ENCODE measurements at places on chromosomes 13 and 19. TPM values are rescaled to one million over a fixed set of nuclear protein-coding genes. Genes with fewer than 3 reads are reported as not detected.
A peak's percentile ranks its signal among the peaks of the same experiment; 100 is the strongest.

CYP4F2 gene
- not detected for total RNA-seq

PTPRH gene
- 0.25 TPM for total RNA-seq

GPC6 gene
- 3.9 TPM for total RNA-seq

GPR4 gene
- total RNA-seq: 6.1 TPM

GET3 gene
- total RNA-seq: 63.9 TPM

SPACA4 gene
- not detected for total RNA-seq

LILRB3 gene
- total RNA-seq: 0.71 TPM

GRCh38 chr19:36482876-36483275, 6.5 kb downstream of the ZNF566 start:
- H3K27ac ChIP-seq: no peak overlapping the region
- H3K36me3 ChIP-seq: no peaks in the 10 kb centered on the region
- H3K4me3 ChIP-seq: no peak overlapping the region

- no peaks in the 10 kb centered on the region for H3K27me3 ChIP-seq
- no peaks in the 10 kb centered on the region for H3K36me3 ChIP-seq
- H3K4me3 ChIP-seq: peak overlapping the region; percentile 88
- peak overlapping the region; percentile 98 for H3K27ac ChIP-seq
These were observed 748 bp downstream of the LHFPL6 start for GRCh38 chr13:39602277-39602613.

- H3K27me3 ChIP-seq: no peaks in the 10 kb centered on the region
- peak; percentile 61 for DNase-seq
- peak overlapping the region; percentile 86 for H3K27ac ChIP-seq
- peaks cover 26% of the 10 kb centered on the region for H3K4me1 ChIP-seq
These were observed 50.4 kb downstream of the MYO9B start for GRCh38 chr19:17125728-17126677.

GRCh38 chr19:51687791-51688670, 5.1 kb upstream of the SPACA6 start:
- H3K27ac ChIP-seq: peak overlapping the region; percentile 99
- peak; percentile 74 for DNase-seq
- H3K27me3 ChIP-seq: no peaks in the 10 kb centered on the region
- H3K36me3 ChIP-seq: peaks cover 5% of the 10 kb centered on the region
- H3K4me3 ChIP-seq: peak overlapping the region; percentile 81

GRCh38 chr19:10568062-10568825, 535 bp downstream of the CDKN2D start:
- H3K27me3 ChIP-seq: no peaks in the 10 kb centered on the region
- H3K4me3 ChIP-seq: peak overlapping the region; percentile 92
- H3K27ac ChIP-seq: peak overlapping the region; percentile 86
- H3K4me1 ChIP-seq: peaks cover 48% of the 10 kb centered on the region
- DNase-seq: peak; percentile 26
- H3K36me3 ChIP-seq: peaks cover 9% of the 10 kb centered on the region

- H3K4me3 ChIP-seq: no peak overlapping the region
- no peaks in the 10 kb centered on the region for H3K36me3 ChIP-seq
- no peak overlapping the region for H3K27ac ChIP-seq
- no peak for DNase-seq
These were observed 12.4 kb upstream of the GJA3 start for GRCh38 chr13:20173116-20173746.

DNA sequence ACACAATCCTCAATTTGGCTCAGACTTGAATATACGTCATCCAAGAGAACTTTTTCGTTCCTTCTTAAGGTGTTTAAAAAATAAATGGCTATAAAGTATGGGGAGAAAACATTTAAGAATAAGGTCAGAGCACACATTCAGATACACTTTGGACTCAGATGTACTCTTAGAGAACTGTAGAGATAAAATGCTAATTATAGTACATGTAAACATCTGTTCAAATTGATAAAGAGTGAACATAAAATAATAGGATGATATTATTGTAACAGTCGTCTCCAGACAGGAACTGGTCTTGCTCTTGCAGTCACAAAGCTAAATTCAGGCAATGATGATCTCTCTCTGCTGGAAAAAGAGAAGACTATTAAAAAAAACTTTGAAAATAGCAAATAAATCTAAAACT, 91.4 kb downstream of the RBM26 start:
- no peak overlapping the region for H3K27ac ChIP-seq
- no peaks in the 10 kb centered on the region for H3K27me3 ChIP-seq
- no peaks in the 10 kb centered on the region for H3K36me3 ChIP-seq
- H3K4me3 ChIP-seq: no peak overlapping the region
- no peak for DNase-seq
- no peaks in the 10 kb centered on the region for H3K4me1 ChIP-seq

DNA sequence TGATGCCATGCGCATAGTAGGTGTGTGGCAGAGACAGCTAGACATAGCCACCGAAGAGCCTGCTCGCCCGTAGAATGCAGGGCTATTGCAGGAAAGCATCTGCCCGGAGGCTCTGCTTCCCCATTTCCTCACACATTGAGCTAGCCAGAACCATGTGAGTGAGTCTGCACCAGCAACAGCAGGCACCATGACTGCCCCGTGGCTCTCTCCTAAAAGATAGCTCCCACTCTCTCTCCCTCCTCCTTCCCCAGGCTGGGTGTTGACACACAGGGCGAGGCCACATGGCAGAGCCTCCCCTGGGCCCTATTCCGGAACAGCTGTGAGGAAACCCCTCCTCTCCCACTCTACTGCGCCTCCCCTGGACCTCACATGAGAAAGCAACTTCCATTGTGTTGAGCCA, 52.3 kb upstream of the ATP12A start:
- no peaks in the 10 kb centered on the region for H3K27me3 ChIP-seq
- H3K27ac ChIP-seq: no peak overlapping the region
- DNase-seq: no peak
- no peak overlapping the region for H3K4me3 ChIP-seq
- H3K36me3 ChIP-seq: no peaks in the 10 kb centered on the region

DNA sequence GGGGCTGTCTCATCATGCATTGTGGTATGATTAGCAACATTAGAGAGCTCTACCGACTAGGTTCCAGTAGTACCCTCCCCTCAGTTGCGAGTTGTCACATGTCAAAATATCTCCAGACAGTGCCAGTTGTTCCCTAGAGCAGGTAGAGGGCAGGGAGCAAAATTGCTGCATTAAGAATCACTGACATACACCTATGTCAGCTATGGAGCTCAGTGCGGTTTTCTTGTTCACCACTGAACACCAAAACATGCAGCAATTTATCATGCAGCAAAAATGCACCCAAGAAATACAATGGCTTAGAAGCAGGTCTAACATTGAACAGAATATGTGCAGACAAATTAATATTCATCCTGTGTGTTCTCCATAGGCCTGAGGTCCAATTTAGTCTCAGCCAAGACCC, 186.9 kb upstream of the STARD13 start:
- H3K27ac ChIP-seq: no peak overlapping the region
- no peaks in the 10 kb centered on the region for H3K36me3 ChIP-seq
- DNase-seq: no peak

GRCh38 chr13:76307142-76307541, 579.1 kb downstream of the KCTD12 start:
- no peak for DNase-seq
- H3K27ac ChIP-seq: peak overlapping the region; percentile 42
- H3K27me3 ChIP-seq: no peaks in the 10 kb centered on the region
- no peaks in the 10 kb centered on the region for H3K36me3 ChIP-seq
- H3K4me3 ChIP-seq: no peak overlapping the region

GRCh38 chr13:49782784-49783183, 9.7 kb downstream of the KPNA3 start:
- H3K27ac ChIP-seq: no peak overlapping the region
- H3K36me3 ChIP-seq: no peaks in the 10 kb centered on the region
- DNase-seq: no peak
- H3K4me3 ChIP-seq: no peak overlapping the region
- H3K27me3 ChIP-seq: no peaks in the 10 kb centered on the region
- peaks cover 52% of the 10 kb centered on the region for H3K4me1 ChIP-seq

DNA sequence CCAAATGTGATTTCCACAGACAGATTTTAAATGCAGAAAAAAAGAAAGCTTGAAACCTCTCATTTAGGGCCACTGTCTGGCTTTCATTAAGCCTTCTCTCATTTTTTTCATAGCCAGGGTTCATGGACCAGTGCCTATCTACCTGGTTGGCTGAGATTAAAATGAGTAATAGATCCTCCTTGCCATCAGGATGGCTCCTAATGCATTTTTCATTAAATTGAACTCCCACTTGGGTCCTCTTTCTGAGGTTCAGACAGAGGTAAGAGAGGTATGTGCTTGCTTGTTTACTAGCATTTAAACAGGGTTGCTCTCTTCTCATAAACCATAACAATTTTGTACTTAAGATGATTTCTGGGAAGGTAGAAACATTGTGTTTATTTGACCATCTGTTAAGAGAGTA, 473.0 kb downstream of the TBC1D4 start:
- H3K27ac ChIP-seq: no peak overlapping the region
- DNase-seq: no peak
- no peak overlapping the region for H3K4me3 ChIP-seq
- H3K4me1 ChIP-seq: no peaks in the 10 kb centered on the region
